ENCODE measurements at places on chromosomes 5 and 9.
A peak's percentile ranks its signal among the peaks of the same experiment; 100 is the strongest.

DNA sequence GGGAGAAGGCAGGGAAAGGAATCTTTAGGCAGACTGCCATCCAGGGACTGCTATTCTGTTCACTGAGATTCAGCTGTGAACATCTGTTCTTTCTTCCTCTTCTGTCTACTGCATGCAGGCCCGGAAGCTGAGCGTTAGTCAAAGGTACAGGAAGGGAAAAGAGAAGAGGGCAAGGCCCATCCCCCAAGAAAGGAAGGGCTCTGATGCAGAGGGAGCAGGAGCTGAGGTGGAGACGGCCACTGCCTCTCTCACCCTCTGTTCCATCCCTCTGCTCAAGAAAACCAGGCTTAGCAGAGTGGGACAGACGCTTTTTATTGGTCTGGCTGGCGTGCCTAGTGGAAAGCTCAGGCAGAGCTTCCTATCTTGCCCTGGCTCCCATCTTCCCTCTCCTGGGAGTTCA lies 57.6 kb downstream of the PFDN1 start:
- no peak for DNase-seq

GRCh38 chr9:94927048-94927761 lies 200.7 kb downstream of the AOPEP start:
- DNase-seq: no peak

- DNase-seq: no peak
These were observed 174.6 kb upstream of the DAPK1 start for GRCh38 chr9:87322840-87323635.

DNA sequence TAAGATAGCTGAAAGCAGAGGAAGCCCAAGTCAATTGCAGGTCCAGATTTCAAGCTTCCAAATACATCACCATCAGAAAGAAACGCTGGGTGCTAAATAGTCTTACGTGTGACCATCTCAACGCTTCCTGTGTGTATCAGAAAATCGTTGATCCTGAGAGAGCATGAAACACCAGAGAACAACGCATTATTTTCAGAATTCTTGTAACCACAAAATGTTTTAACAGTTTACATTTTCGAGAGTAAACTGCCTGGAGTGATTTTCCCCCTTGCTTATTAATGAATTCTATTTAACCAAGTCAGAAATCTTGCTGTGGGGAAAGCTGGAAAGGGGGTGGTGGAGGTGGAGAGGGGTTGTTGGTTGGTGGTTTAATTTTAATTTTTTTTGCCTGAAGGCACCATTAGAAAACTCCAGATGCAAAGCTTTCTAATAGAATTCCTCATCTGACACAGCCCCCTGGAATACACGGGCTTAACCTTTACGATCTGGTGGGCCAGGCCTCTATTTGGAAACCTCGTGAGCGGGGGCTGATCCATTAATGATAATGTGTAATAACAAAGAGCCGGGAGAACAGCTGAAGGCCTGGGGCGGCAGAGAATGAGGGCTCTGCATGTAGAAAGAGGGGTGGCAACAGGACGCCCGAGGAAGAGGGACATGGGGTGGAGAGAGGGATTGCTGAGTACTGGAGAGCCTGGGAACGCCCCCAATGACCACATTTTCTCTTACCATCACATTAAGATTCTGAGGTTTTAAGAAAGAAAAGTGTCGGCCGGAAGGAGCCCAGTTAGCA lies 124.5 kb upstream of the NFIB start:
- no peak for DNase-seq

- DNase-seq: no peak
These were observed 5.5 kb downstream of the B4GALT1 start for GRCh38 chr9:33161589-33162132.

DNA sequence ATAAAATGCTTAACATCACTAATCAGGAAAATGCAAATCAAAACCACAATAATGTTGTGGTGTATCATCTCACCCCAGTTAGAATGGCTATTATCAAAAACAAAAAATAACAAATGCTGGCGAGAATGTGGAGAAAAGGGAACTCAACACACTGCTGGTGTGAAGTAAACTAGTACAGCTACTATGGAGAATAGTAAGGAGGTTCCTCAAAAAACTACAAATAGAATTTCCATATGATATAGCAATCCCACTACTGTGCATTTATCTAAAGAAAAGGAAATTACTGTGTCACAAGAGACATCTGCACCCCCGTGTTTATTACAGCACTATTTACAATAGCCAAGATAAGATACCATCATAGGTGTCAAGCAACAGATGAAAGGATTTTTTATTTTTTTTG lies 214.5 kb upstream of the RASA1 start:
- DNase-seq: no peak

DNA sequence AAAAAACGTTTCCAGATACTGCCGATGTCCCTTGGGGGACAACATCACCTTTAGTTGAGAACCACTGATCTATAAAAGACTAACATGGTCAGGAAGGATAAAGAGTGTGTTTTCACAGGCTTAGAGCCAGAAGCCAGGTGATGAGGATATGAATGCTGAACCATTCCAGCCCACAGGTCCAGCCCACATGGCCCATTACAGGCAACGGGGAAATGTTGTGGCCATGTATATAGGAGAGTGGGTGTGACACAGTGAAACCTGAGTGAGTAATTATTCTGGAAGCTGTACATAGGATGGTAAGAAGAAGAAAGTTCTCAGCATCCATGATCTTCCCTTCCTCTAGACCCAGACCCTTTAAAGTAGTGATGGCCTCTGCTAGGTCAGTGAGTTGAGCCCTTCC lies 56.0 kb upstream of the FOXI1 start:
- DNase-seq: no peak

DNA sequence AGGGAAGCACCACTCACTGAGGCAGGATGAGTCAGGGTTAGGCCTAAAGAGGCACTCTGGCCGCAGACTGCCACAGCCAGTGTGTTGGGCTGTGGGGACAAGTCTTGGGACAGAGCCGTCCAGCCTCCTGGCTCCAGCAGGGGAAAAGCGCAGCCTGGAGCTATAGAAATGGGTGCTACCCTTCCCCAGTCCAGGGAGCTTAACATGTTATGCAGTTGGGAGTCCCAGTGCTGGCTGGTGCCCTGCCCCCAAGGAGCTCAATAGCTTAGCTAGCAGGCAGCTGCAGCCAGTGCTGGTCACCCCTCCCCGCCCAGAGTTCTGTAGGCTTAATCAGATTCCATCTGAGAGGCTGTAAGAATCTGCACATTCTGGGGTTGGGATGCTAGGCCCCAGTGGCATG lies 399.6 kb upstream of the TUSC1 start:
- no peak for DNase-seq

DNA sequence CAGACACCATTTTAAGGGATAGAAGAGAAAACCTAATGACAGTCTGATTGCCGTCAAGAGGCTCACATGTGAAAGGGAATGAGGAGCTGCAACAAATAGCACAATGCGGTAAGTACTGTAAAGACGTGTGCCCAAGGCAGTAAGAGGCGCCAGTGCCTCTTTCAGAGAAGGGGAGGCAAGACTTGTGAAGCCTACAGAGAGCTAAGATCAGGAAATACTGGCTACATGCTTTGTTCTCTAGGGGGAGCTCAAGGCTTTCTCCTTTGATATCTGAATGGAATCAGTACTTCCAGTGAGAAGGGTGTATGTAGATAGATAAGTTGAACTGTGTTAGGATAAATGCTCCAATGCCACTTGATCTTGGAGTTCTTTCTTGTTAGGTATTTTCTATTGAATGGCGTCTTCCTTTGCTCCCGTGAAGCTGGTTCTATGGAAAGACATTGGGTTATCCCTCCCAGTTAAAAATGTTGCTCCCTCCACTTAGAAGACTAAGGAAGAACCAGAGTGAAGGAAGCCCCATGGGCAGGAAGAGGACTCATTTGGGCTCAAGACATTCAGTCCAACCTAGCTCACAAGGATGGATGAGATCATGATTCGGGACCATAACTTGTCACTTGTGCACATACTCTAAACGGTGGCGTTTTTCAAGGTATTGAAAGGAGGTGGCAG lies 23.5 kb upstream of the ALDOB start:
- DNase-seq: peak; percentile 4

DNA sequence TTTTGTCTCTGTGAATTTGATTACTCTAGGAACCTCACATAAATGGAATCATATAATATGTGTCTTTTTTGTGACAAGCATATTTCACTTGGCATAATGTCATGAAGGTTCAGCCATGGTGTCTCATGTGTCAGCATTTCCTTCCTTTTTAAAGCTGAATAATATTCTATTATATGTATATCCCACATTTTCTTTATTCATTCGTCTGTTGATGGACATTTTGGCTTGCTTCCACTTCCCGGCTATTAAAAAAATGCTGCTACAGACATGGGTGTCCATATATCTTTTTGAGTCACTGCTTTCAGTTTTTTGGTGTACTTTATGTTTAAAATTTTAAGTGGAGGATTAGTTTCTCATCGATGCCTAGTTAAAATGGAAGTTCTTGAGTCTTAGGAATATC lies 59.8 kb upstream of the C5orf63 start:
- DNase-seq: no peak

DNA sequence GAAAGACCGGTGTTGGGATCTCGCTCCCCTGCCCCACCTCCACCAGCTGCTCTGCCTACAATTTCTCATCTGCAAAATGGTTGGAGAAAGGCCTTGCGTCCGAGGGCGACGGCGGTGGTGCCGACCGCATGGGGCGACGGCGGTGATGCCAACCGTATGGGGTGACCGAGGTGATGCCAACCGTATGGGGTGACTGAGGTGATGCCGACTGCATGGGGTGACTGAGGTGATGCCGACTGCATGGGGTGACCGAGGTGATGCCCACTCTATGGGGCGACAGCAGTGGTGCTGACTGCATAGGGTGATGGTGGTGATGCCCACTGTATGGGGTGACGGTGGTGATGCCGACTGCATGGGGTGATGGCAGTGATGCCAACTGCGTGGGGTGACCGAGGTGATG lies 171.0 kb downstream of the OLFM1 start:
- DNase-seq: no peak

DNA sequence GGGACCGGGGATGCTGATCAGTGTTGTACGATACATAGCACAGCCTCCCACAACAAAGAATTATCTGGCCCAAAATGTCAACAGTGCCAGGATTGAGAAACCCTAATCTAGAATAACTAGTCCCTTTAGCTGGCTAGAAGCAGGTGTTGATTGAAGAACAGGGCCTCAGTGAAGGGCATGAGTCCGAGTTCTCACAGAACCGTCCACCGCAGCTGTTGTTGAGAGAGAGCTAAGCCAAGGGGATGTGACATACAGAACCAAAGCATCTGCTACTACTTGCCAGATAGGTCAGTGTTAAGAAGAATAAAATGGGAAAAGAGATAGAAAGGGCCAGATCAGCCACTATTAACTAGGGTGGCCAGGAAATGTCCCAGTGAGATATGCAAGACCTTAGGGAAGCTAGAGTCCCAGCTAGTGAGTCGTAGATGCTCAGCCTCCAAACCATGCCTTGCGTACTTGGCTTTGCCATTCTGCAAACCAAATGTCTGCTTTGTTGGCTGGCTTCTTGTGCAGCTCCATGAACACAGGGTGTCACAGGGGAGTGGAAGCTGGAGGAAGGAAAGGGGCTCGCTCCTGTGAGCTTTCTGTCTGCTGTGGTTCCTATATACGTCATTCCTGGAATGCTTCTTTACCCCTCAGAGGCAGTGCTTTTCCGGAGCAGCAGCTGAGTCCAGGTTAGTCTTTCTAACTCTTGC lies 68.9 kb downstream of the FBXO38 start:
- no peak for DNase-seq

DNA sequence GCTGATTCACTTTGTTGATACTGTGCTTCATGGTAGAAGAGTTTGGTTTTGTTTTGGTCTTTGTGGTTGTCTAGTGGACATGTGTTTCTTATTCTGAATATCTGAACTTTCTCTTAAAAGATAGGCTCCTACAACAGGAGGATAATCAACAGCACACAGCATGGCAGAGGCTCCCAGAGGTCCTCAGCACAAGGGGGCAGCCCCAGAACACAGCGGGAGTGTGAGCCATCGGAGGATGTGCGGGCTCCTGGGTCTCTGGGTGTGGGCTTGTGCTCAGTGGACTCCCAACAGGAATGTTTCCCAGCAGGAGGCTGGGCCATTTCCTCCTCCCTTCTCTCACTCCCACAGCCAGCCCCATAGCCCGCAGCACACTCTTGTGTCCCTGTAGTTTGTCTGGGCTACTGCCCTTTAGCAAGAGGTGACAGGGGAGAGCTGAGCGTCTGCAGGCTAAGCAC lies 164.3 kb upstream of the OTULINL start:
- DNase-seq: no peak

- DNase-seq: no peak
These were observed 84.9 kb downstream of the RALGPS1 start for GRCh38 chr9:126999315-127000068.

DNA sequence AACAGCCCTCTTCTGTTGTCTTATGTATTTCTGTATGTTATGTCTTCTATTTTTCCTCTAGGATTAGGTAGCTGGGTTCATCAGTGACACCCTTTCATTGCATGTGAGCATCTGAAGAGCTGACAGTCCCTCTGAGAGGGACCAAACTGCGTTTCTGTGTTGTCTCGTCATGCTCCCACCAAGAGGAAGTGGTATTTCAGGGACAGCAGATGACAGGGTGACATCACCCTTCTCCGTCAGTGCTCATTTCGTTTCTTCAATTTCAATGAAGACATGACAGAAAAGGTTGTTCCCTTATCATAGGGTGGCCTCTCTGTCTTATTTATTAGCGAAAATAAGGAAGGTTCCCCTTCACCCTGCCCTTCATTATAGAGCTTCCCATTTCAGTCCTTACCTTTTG lies 225.9 kb upstream of the NR4A3 start:
- DNase-seq: no peak

DNA sequence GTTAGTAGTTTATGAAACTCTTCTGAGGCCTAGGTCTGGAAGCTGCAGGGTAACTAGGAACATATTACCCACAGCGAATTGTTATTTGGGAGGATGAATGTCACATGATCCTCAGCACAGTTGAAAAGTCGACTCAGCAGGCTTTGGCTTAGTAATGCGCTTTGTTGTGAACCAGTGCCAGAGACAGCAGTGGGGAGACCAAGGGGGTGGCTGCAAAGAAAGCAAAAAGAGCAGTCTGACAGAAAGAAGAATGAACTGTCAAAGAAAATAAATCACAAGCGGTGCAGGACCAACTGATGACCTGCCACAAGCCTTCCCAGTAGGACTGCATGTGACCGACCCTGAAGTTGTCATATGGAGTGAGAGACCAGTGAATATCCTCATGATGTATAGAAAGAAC lies 170.0 kb downstream of the CCDC171 start:
- DNase-seq: no peak

DNA sequence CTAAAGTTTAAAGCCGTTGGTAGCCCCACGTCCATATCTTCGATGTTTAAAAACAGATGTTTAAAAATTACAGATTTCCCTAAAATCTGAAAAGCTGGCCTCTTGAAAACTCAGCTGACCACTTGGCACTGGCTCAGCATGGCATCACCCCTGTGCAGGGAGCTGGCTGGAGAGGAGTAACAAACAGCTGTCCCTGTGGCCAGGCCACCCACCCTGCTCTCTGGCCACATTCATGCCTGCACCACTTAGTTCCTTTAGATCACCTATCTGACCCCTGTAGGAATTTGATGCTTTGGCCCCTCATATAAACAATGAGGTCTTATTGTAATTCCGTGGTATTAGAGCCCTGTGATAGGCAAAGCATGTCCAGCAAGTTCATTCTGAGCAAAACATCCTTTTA lies 107.5 kb downstream of the FRMD3 start:
- DNase-seq: no peak

GRCh38 chr9:125493881-125494652 lies 212.9 kb downstream of the MAPKAP1 start:
- no peak for DNase-seq

DNA sequence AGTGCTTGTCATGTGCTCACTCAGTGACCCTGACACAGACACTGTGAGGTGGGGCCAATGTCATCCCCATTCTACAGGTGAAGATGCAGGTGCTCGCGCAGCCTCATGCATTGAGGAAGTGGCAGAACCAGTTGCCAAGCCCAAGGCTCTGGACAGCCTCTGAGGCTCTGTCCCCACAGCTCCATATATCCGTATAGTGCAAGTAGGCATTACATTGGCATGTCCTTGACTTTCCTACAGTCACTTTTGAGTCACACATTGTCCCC lies 58.8 kb upstream of the ANGPTL2 start:
- no peak for DNase-seq

Data from amygdala (tissue), 56 donors.